ENCODE measurements at places on chromosomes 3 and 15.

GRCh38 chr3:30493911-30494311, 112.5 kb upstream of the TGFBR2 start:
- no peak for DNase-seq

- DNase-seq, result no peak
Observed at GRCh38 chr3:141050576-141051442, at the start of gene SPSB4. TSS of gene SPSB4 (plus strand) at chr3:141051347. CDS start at chr3:141066105, 14,758 bp downstream.

- DNase-seq, result no peak
Observed at GRCh38 chr3:134796281-134797056, 1.4 kb downstream of the EPHB1 start.

GRCh38 chr3:40869013-40869412, 330.3 kb upstream of the CTNNB1 start:
- DNase-seq, result no peak

DNA sequence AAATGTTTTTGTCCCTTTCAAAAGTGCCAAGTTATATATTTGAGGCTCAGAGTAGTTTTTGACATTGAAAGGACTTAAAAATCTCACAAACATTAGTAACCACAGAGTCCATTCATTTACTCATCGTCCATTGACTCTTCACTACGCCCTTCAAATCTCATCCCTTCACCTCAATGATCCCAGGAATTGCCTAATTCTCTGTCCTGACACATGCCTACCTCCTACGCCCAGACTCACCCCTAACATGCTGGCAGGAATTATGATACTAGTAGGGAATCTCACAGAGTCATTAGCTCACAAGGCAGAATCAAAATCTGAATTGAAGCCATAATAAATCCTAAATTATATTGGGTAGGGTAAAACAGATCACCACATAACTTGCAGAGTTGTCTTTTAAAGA, 410.1 kb downstream of the RAP2B start:
- DNase-seq, result no peak

DNA sequence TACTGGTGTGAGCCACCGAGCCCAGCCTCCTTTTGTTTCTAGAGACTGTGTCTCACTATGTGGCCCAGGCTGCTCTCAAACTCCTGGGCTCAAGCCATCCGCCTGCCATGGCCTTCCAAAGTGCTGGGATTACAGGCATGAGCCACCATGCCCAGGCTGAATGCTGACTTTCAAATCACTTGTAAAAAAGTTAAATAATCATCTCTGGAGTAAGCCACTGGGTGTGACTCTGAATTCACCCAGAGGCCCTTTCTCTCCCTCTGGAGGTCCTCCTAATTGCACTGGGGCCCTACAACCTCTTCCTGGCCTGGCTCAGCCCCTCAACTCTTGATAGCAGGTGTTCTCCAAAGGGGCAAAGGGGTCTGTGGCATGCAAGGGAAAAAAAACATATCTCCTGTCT, 54.8 kb downstream of the MEGF11 start:
- DNase-seq, result no peak

GRCh38 chr15:53752406-53752805, 7.1 kb downstream of the WDR72 start:
- DNase-seq, result no peak

DNA sequence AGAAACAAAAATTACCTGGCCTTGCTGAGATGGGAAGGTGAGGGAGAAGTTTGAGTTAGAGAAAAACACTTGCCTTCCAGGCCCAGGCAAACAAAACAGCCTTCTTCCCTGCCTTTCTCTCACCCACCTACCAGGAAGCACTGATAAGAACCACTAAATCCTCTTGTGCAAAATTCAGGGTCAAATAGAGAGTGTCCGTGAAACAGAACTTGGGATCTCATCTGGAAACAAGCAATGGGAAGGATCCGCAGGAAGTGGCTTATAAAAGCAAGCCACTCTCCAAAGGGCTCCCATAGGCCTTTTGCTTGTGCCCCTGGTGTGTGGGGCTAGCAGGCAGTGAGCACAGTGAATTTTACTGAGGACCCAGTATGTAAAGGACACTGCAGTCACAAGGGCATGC, 11.0 kb downstream of the ADAMTS9 start:
- DNase-seq, result no peak

- no peak for DNase-seq
Observed at GRCh38 chr3:76349715-76350480, 564.5 kb upstream of the ZNF717 start.

- no peak for DNase-seq
Observed at GRCh38 chr3:89802881-89803280, 695.5 kb downstream of the EPHA3 start.

GRCh38 chr3:11470031-11470853, 173.5 kb downstream of the VGLL4 start:
- no peak for DNase-seq

GRCh38 chr3:178422406-178422805, 113.8 kb upstream of the KCNMB2 start:
- no peak for DNase-seq

- no peak for DNase-seq
Observed at GRCh38 chr15:80755885-80756284, 23.3 kb upstream of the CEMIP start.

- DNase-seq, result no peak
Observed at GRCh38 chr3:18546632-18547031, 121.5 kb upstream of the SATB1 start.

GRCh38 chr3:187742351-187743171, 2.7 kb downstream of the BCL6 start:
- DNase-seq, result no peak

DNA sequence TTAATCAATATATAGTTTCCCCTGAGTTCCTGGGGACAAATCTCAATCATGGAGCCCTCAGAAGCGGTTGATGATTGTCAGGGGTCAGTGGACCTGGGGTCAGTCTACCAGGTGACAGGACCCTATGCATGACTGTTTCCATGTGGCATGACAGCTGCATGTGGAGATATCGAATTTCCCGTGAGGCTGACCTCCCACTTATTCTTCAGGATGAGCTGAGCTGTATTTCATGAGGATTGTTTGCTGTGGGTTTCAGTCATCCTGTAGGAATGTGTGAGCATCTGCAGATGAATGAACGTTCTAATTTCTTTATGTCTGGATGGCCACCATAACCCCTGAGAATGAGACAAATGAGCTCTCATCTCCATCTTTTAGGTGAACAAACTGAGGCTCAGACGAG, 93.0 kb upstream of the HES1 start:
- DNase-seq, result no peak

- DNase-seq, result no peak
Observed at GRCh38 chr3:72728958-72729467, 119.2 kb downstream of the SHQ1 start.

- no peak for DNase-seq
Observed at GRCh38 chr15:67758619-67759300, 66.5 kb upstream of the SKOR1 start.

DNA sequence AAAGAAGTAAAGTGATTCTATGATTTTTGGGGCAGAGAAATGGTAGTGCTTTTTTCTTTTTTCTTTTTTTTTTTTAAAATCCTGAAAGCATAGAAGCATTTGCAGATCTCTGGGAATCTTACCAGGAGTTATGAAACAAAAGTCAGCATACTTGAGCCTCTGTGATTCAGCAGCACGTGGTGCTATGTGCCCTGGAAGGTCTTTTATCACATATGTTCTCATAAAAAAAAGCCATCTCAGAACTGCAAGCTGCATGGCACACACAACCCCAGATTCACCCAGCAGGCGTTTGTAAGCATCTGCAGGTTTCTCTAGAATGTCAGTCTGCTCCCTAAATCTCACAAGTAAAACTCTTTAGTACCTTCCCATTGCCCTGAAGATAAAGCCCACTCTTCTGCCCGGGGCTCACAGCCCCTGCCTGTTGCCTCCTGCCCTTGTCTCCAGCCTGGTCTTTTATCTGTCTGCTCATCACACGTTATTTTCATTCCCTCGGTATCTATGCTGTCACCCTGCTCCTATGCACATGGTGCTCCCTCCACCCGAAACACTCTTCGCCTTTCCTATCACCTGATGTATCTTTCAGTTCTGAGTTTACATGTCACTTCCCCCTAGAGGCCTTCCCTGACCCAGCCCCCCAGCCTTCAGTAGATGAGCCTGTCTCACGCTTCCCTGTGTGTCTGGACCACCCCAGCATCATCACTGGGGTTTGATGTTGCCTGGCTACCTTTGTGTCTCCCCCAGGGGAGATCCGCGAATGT, 72.4 kb downstream of the CHDH start:
- DNase-seq, result no peak

DNA sequence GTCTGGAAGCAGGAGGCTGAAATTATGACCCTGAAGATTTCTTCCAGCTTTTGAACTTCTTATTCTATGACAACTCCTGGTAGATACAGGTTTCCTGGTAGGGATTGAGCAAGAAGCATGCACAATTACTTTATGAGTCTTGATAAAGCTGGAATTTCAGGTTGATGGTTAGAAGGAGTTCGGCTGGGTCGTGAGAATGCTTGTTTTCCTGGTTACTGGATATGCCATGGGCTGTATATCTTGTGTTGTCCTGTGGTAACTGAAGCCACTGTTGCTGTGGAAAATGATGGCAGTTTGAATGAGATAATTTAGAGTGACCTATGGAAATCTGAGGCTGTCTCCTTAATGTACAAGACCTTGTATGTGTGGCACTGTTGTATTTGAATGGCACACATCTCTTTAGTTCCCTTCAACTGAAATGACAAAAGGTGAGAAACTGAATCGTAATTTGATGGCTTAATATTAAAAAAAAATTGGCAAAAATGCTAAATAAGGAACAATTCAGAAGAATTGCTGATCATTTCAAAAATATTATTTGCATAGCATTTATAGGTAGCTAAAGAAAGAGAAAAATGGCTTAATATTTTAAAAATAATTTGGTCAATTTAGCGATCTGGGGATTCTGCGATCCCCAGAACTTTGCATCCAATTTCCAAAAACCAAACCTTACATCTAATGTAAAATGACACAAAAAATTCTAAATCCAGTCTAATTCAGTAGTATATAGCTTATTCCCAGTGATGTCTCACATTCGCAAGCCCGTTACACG, 1.1 kb upstream of the UBE2E1 start:
- no peak for DNase-seq

DNA sequence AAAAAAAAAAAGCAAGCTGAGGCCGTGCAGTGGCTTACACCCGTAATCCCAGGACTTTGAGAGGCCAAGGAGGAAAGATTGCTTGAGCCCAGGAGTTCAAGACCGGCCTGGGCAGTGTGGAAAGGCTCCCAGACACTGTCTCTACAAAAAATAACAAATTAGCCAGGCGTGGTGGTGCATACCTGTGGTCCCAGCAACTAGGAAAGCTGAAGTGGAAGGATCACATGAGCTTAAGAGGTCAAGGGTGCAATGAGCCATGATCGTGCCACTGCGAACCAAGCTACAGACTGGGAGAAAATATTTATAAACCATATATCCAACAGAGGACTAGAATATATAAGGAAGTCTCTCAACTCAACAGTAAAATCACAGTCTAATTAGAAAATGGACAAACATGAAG, 10.0 kb downstream of the KLHDC8B start:
- DNase-seq, result no peak

- DNase-seq, result no peak
Observed at GRCh38 chr3:127751163-127751621, 71.1 kb downstream of the MGLL start.

DNA sequence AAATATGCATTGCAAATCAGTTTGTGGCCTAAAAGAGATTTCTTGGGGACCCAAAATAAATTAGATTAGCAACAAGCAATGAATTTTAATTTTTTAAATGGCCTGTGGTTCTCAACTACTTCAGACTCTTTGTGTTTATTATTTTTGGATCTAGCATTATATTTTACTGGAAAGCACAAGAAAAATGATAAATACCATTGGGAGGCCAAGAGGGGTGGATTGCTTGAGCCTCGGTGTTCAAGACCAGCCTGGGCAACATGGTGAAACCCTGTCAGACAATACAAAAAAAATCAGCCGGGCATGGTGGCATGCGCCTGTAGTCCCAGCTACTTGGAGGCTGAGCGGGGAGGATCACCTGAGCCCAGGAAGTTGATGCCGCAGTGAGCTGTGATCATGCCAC, 13.6 kb downstream of the LACTB start:
- DNase-seq, result no peak

GRCh38 chr3:169116056-169116693, 547.3 kb downstream of the MECOM start:
- no peak for DNase-seq

Measured in stimulated activated CD8-positive, alpha-beta memory T cell treated with anti-CD3 and anti-CD28 coated beads, Interleukin-7, amount 100 ng/mL, for 1 hour (primary cell).